ENCODE measurements at places on chromosomes 7 and 10.

DNA sequence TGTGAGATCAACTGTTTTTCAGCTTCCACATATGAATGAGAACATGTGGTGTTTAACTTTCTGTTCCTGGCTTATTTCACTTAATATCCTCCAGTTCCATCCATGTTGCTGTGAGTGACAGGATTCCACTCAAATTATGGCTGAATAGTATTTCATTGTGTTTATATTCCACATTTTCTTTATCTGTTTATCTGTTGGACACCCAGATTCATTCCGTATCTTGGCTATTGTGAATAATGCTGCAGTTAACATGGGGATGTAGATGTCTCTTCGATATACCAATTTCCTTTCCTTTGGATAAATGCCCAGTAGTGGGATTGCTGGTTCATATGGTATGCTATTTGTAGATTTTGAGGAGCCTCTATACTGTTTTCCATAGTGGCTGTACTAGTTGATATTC is 47.9 kb downstream of the GALNT11 start:
- no peak for DNase-seq

DNA sequence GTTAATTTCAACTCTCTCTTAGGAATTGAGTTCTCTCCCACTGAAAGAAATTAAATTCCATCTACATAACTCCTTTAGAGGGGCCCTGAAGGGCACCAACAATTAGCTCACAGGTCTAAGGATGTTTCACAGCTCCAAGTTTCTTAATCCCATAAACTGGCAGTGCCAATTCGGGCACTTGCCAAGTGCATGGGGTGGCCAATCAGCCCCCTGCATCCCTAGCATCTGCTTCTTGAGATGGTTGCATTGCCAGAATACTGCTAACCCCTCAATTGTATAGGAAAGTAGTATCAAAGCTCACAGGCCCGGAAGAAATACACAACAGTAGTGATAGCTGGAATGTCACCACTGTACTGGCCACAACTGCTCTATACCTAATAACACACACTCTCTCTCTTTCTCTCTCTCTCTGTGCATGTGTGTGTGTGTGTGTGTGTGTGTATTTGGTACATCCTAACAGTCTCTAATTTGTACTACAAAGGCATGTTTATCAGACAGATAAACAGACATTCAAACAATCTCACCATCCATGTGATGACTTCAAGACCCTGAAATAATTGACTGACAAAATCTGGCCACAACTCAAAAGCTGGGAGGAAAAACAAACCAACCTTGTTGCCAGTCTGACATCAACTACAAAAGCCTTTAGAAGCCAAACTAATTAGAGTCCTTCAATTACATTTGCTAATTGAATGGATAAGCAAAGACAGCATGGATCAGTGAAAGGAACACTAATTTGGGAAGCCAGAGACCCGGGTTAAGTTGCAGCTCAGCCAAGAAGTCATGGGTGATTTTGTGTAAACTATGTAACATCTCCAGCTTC is 27.8 kb downstream of the HIBADH start:
- no peak for DNase-seq

DNA sequence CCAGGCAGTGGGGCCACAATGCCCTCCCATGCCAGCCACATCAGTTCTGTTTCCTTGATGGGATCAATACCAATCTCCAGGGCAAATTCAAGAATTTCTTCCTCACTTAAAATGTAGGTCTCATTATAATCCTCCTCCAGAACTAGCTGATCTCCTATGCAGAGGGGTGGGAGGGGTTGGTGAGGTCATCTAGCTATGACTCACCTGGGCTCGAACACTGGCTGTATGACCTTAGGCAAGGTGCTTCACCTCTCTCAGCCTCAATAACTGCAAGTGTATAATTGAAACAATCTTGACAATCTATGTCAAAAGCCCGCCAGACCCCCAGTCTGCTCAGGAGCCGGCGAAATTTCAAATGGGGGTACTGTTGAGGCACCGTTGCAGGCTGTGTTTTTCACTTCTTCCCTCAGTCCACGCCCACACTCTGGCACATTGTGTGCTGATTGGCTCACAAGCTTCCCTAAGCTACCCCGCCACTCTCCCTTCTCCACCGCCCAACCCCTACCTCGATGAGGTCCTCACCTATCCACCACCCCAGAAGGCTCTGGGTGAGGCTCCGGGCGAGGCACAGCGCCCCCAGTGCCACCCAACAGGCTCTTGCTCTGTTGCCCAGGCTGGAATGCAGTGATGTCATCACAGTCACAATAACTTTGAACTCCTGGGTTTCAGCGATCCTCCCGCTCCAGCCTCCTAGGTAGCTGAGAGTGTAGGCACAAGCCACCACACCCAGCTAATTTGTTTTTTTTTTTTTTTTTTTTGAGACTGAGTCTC is 70.5 kb downstream of the ZNF22 start:
- no peak for DNase-seq

DNA sequence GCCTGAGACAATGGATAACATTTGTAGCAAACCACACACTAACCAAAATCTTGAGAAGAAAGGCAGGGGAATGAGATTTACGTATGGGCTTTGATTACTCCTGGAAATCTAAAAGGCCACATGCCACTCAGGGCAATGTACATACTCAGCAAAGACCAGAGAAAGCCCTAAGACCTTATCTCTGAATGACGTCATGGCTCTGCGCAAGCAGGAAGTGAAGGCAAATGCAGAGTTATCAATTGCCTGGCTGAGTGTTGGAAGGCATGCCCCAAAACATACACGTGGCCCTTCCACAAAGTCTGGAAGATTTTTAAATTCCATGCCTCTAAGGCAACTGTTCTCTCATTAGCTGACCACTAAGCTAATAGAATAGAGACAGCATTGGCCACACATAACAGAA is 90.9 kb upstream of the NRBF2 start:
- DNase-seq: no peak

DNA sequence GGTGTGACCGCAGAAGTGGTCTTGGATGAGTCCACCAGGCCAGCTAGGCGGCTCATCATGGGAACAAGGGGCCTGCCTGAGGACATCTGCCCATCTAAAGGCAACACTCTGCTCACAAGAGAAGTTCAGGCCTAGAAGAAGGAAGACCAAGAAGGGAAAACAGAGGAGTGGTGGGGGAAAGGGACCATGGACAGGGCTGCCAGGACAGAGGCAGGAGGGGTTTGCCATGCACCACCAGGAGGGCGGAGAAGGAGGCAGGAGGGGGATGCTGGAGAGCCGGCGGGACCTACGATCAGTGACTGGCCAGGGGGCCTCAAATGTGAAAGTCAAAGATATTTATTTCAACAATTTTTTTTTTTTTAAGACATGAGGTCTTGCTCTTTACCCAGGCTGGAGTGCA is 33.1 kb downstream of the GAD2 start:
- DNase-seq: no peak

- no peak for DNase-seq
Measured at GRCh38 chr10:70910486-70911341, 22.3 kb upstream of the PCBD1 start.

DNA sequence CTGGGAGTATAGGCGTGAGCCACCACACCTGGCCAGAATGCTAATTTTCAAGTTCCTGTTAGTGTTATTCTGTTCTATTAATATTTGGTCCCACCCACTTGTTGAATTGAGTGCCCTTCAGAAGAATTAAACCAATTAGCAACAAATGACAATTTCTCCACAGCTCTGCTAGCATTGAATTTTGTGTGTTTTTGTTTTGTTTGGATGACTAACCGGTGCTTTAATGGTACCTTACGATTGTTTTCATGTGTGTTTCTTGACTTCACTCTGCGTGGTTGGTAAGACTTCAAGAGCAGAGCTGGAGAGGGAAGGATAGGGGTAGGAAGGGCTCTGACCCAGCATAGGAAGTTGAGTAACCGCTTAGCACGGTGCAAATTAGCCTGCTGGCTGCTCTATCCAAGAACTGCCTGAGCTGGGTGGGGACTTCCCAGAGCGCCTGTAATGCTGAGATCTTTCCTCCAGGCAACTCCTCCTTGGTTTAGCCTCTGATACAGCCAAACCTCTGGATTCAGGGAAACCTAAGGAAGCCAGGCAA is 4.6 kb downstream of the ARPC1B start:
- DNase-seq: no peak

DNA sequence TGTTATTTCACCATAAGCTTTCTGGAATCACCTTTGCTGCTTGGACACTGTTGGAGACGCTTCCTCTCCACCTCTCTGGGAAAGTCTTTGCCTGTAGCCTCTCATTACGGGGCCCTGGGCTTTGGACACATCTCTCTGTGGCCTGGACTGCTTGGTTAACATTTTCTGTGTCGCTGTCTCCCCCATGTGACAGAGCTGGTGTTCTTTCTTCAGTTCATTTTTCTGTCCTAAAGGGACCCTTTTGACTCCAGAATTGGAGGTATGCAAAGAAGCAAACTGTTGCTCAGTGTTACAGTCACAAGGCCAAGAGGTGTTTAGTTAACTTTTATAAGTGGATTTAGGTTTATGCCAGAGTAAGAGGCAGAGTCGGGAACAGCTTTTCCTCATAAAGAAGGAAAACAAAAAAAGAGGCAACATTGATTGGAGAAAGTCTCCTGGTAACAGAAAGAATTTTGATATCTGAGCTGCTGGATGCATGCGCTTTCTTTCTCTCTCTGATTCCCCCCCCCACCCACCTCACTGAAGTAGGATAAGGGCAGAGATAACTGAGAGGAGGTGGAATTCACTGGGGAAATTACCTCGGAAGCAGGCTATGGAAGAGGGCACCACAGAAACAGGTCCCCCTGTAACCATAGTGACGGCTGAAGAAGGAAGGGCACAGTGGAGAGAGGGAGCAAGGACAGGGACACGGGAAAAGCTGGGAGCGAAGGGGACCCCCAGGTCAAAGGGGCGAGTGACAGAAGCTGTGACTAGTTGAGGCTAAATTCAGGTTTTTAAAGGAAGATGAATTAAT is 57.8 kb downstream of the LGI1 start:
- DNase-seq: no peak

GRCh38 chr10:30028738-30029030 is 30.7 kb downstream of the JCAD start:
- no peak for DNase-seq

DNA sequence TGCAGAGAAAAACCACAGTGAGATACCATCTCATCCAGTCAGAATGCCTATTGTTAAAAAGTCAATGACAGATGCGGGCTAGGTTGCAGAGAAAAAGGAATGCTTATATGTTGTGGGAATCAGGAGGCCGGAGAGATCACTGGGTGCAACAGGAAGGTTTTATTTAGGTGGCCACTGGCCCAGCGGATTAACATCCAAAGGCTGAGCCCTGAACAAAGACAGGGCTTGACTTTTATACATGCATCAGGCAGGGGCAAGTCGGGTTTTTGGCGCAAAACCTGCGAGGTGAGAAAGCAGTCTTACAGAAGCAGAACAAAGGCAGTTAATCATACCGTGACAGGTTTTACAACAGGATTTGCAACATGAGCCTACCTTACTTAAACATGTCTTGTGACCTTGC is 620 bp downstream of the ZNF117 start:
- DNase-seq: no peak

- no peak for DNase-seq
Measured at GRCh38 chr7:148930335-148930734, 46.2 kb upstream of the EZH2 start.

GRCh38 chr10:91887272-91888076 is 21.8 kb downstream of the FGFBP3 start:
- DNase-seq: no peak

DNA sequence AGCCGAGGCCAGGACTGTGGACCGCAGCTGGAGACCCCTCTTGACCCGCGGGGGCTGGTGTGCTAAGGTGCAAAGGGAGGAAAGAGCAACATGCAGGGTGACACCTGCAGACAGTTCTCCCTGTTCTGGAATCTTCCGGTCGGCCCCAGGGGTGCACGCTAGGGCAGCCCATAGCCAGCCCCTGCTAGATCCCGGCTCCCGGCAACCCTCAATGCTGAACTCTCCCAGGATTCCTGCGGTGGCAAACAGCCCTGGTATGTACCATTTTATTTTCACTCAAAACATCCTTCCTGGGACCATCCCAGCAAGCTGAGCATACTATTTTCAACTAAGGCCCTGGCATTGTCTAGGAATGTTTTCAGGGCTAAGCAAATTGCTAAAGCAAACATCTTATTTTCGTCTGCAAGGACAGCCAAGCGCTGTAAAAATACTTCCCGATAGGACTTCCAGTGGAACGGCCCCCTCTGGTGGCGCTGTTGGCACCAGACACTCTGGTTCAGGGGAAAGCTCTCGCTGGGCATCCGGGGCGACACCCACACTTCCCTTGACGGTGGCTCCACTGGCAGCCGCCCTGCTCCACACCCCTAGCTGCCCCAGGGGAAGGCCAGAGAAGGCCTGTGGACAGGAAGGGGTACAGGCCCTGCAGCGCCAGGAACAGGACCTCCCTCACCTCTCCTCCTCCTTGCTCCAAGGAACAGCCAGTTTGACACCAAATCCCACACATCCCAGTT is 99.4 kb downstream of the CTBP2 start:
- DNase-seq: peak; percentile 42

DNA sequence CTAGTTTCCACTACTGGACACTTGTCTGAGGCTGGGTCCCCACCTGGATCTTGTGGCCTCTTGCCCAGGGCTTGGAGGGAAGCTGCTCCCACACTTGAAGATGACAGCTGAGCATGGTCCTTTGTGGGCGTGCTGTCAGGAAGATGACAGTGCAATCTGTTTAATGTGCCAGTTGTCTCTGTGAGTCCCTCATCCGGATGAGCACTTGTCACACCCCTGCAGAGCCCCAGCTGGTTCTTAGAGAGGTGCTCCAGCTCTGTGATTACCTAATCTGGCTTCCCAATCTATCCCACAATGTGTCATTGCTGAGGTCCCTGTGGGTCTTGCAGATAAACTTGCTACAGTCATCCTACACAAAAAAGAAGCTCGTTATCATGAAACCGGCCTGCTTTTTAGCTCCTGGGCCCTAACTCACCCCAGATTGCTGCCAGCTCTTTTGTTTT is 34.8 kb upstream of the CCSER2 start:
- no peak for DNase-seq

- DNase-seq: no peak
Measured at GRCh38 chr10:89278034-89278535, 23.8 kb upstream of the IFIT2 start.

GRCh38 chr7:73606801-73607691 is 17.3 kb downstream of the MLXIPL start:
- peak; percentile 54 for DNase-seq

GRCh38 chr10:4344492-4344994 is 481.5 kb upstream of the AKR1E2 start:
- DNase-seq: peak; percentile 17

GRCh38 chr7:4144172-4144701 is 537.9 kb upstream of the FOXK1 start:
- no peak for DNase-seq

- DNase-seq: no peak
Measured at GRCh38 chr7:25758559-25758958, 393.4 kb upstream of the NFE2L3 start.

DNA sequence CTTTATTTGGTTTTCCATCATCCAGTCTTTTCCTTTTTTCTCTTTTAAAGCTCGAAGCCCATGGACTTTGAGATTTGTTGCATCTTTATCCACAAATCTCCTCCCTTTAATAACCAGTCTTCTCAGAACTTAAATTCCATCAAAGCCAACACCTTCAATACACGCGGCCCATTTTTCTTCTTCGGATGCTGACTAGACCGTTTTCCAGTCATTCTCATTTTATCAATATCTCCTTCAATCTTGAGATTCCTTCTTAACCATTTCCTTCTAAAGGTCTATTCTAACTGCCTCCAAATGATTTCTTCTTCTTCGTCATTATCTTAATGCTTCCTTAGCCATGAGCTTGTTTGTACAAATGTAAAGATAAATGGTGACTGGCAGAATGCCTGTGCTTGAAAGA is 173.5 kb downstream of the BAMBI start:
- DNase-seq: no peak

All from activated CD4-positive, alpha-beta T cell treated with anti-CD3 and anti-CD28 coated beads for 24 hours (primary cell).